Epithelial cell of proximal tubule (primary cell): ENCODE measurements at places on chromosomes 13 and 19.

DNA sequence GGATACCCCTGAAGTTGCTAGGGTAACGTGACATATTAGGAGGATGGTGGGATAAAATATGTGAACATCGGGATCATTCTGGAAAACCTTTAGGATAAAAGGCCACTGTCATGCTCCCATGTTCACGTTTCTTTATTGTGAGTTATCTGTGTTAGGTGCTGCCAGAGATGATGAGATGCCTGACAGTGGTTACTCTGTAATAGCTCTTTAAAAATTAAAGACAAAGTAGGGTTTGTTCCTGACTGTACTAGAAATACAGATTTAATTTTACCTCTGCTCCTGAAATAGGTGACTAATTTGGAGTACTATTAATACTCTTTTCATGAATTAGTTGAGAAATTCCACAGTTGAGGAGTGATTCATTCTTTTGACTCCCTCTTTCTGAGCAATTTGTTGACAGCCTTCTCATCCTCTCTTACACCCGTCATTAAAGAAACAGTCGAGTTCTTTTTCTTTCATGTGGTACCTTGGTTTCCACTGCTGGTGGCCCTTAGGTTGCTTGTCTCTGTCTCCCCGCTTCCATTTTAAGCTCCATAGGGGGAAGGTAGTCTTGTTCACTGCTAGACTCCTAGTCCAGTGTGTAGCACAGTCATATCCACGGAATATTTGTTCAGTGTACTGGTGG is 28.4 kb downstream of the SAE1 start:
- peak; percentile 36 for DNase-seq

DNA sequence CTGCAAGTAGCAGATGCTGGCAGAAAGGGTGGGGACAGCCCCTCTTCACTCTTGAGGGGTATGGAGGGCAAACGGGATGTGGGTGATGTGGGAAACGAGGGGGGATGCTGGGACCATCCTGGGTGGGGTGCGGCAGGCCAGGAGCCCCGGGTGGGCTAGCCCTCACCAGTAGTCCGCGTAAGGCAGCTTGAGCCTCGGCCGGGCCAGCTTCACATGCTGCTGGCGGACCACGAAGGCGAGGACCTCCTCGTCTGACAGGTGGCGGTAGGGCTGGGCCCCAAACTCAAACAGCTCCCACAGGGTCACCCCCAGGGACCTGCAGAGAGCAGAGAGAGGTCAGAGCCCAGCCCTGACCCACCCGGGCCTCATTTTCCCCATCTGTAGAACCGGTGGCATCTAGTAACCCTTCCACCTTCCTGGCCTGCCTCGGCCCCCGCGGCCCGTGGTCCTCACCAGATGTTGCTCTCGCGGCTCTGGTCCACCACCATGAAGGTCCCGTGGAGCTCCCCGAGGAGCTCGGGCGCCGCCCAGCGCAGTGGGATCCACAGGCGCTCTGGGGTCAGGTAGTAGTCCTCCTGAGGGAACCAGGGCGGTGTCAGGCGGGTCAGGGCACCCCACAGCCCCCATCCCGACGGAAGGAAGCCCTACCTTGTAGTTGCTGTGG is 10.7 kb downstream of the LMTK3 start:
- DNase-seq: no peak

DNA sequence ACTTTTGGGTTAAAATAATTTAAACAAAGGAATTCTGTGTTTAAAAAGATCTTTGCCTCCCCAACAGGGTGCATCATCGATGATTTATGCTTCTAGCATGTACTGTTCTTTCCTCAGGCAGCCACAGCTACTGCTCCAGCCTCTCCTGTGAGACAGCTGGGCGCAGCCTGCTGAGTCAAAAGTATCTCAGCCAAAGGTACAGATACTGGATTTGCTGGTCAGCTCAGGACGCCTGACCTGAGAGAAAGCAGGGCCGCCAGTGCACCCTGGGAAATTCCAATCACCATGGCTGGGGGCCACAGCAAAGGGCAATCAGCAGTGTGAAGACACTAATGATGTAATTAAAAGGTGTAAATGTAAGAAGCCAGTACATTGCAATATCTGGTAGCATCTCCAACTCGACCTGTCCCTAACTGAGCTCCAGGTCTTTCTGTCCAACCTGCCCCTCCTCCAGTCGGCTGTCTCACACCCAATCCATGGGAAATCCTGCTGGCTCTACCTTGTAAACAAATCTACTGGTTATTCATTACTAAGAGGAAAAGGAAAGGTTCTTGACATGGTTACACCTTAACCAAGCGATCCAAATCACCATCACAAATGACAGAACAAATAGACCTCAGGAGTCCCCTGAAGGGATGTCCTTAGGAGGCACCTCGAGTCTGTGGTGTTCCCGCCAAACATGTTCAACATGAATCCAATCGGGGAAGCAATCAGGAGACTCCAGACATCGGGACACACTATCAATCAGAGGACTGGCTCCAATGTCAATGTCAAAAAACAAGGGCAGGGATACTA is 7.3 kb downstream of the OPA3 start:
- peak; percentile 88 for DNase-seq

DNA sequence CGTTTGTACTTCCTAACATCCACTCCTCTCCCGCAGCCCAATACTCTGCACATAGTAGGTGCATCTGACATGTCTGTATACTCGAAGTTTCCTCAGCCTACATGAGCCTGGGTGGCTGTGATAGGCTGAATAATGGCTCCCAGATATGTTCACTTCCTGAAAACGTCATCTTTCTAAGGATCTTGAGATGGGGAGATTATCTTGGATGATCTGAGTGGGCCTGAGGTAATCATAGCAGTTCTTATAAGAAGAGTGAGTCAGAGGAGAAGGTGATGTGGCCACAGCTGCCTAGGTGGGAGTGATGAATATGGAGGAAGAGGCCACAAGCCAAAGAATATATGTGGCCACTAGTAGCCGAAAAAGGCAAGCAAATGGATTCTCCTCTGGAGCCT is 84.2 kb downstream of the AKAP11 start:
- DNase-seq: no peak

DNA sequence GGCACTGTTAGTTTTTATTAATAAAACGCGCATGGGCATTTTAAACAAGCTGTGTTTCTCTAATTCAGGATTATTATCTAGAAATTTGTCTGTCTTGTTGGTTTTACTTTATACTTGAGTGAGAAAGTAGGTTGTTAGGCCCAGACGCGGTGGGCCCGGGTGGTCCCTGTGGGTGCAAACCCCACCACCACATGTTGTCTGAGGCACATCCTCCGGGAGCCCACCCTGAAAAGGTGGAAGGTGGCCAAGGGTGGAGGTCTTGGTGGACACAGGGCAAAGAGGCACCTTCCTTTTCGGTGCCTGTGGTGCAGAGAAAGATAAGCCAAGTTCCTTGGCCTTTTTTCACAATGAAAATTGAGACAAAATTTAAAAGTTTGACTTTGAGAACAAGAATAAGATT is 16.6 kb downstream of the ATP4B start:
- no peak for DNase-seq

DNA sequence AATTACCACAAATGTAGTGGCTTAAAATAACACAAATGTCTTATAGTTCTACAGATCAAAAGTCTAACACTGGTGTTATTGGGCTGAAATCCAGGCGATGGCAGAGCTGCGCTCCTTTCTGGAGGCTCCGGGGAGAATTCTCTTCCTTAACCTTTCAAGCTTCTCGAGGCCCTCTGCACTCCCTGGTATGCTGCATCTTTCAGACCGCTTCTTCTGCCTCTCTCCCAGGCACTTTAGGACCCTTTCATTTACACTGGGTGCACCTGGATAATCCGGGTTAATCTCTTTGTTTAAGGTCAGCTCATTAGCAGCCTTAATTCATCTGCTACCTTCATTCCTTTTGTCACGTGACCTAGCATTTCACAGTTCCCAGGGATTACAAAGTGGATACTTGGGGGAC is 211.3 kb upstream of the RFC3 start:
- no peak for DNase-seq

DNA sequence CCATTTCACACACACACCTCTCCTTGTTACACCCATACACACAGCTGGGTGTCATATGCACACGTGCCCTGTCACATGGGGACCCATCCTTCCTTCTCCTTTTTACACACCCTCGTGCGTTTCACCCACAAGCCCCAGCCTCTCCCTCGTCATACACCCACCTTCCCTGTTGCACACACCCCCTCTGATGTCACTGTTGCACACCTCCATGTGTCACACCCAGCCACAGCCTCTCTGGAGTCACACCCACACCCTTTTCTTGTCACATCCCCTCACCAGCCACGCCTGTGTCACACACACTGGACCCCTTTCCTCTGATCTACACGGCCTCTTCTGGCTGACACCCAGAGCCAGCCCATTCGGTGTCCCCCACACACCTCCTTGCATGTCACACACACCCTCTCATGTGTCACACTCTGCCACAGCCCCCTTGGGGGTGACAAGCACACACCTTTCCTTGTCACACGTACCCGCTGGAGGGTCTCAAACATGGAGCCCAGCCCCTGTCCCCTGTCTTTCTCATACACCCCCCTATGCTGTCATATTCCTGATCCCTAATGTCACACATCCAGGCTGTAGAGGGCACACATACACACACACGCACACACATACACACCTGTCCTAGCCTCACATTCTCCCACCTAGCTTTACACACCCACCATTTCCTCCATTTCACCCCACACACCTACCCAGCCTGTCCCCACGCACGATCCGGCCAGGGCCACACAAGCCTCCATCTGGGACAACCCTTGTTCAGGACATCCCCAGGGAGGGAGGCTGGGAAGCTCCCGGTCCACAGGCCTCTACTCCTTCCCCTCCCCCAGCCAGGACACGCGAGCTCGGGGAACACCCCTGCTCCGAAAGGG is 1.4 kb downstream of the NOVA2 start:
- no peak for DNase-seq

GRCh38 chr19:8251025-8251472 is 41.9 kb downstream of the CERS4 start:
- no peak for DNase-seq

DNA sequence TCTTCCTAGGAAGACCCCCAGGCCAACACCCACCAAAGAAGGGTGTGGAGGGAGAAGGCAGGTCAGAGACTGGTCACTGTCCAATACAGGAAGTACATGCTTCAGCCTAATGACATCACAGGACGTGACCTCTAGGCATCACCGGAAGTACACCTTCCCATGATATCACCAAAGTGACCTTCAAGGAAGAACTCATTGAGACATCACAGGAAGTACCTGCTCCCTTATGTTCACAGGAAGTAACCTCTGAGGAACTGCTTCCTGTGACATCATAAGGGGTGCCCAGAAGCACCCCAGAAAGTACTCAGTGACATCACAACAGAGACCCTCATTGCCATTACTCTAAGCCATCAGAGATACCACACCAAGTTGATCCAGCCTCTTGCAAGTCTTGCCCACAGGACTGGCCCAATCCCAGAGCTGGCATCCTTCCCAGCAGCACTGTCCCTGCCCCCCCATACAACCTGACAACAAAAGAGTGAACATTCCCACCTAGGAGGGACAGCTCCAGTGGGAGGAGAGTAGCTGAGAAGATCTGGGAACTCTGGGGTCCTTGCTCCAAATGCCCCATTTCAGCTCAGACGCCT is 24.2 kb upstream of the NANOS2 start:
- no peak for DNase-seq

DNA sequence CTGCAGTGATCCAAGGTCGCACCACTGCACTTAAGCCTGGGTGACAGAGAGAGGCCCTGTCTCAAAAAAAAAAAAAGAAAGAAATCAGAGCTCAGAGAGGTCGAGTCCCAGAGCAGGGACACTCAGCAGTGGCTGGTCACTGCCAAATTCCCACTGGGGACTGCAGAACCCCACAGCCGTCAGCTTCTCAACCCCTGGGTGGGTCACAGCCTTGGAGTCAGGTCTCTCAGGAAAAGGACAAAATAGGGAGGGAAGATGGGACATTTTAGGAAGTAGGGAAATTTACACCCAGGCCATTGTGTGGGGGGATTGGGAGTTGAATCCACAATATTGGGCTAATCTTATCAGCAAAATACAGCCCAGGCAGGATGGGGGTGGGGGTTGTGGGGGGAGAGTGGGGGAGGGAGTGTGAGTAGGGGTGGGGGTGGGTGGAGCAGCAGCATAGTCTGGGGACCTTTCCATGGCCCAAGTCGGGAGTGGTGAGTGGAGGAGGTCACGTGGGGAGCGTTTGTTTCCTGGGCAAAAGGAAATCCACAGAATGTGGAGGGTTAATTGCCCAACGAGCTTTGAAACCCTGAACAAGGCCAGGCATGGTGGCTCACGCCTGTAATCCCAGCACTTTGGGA is 5.0 kb upstream of the CCDC194 start:
- no peak for DNase-seq

GRCh38 chr19:2266183-2266993 is 10.2 kb upstream of the JSRP1 start:
- DNase-seq: no peak

DNA sequence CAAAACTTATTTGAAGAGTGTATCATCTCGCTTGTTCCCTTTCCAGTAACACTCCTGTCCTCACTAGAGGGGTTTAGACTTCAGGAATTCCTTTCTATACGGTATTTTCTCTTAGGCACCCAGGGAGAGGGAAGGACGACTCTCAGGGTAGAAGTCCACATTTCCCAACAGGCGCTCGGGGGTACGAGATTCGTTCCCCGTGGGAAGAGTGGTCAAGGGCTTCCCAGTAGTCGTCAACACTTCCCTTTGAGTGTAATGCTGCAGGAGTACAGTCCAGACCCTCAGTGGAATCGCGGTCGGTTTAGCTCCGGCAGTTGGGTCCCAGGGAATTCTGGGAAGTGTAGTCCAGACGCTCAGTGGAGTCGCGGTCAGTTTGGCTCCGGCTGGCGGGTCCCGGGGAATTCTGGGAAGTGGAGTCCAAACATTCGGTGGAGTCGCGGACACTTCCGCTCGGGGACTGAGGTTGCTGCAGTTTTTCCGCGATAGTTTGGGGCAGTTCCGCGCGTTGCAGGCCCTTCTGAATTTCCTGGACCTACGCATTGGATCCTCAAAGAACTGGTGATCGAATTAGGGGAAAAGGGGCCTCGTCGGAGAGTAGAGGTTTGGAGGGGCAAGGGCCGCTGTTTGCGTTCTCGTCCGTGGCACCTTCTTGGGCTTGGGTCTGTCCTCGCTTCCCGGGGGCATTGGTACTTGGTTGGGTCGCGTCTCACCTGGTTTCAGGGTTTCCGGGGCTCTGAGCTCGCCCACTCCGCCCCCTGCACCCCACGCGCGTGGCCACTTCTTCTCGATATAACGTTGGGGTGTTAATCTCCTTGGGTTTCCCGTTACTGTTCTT is at the start of gene ZNF224:
Gene ZNF224 (plus strand): TSS at position 431 of the 835 bp plus-strand sequence. CDS start 3,513 bp downstream, outside the sequence.
- DNase-seq: peak; percentile 52

GRCh38 chr13:46197299-46198048 is 14.3 kb upstream of the LRRC63 start:
- peak; percentile 20 for DNase-seq

DNA sequence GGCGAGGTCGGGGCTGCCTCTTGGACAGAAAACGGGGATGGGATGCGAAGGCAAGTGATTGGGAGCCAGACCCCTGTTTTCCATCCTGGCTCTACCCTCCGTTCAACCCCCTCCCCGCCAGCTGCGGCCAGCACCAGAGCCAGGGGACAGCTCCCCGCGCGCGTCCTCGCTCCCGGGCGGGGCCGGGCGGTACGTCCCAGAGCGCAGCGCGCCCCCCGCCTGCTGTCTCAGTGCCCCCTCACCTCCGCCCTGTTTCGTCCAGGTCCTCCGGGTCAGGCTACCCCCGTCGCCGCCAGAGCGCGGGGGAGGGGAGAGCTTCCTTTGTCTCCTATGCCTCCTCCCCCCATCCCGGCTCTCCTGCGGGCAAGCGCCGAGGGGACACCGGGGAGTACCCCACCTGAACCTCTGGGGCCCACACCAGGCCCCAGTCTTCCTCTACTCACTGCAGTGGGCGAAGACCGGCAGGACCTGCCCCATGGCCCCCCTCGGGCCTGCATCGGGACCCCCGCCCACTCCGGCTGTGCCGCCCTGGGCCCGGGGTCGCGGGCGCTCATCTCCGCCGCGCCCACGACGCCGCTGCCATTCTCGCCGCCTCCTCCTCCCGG is 396 bp downstream of the RTN2 start:
- no peak for DNase-seq
